ENCODE measurements at places on chromosomes 2 and 18. TPM values are rescaled to one million over a fixed set of nuclear protein-coding genes. Genes with fewer than 3 reads are reported as not detected.

SALL3 gene
- not detected for total RNA-seq

CFAP65 gene
- not detected for total RNA-seq

MPP4 gene
- total RNA-seq: 0.15 TPM

CNGA3 gene
- not detected for total RNA-seq

DYNAP gene
- total RNA-seq: not detected

SLC14A1 gene
- 0.59 TPM for total RNA-seq

NEB gene
- 0.12 TPM for total RNA-seq
